ENCODE measurements at places on chromosomes 2 and 18.

DNA sequence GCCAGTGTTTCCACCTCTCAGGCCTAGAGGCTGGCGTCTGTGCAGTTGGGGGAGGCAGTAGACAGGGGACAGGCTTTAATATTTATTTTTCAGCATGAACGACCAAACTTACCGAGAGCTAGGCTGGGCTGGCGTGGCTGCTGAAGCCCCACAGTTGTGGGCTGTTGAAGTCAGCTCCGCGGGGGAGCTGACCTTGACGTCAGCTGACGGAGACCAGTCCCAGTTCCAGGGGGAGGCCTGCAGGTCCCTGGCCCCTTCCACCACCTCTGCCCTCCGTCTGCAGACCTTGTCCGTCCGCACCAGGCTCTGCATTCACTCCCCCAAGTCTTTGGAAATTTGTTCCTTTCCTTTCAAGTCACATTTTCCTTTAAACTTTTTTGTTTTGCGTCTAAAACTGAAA lies 33.4 kb upstream of the TUBA3E start:
- no peak for DNase-seq

DNA sequence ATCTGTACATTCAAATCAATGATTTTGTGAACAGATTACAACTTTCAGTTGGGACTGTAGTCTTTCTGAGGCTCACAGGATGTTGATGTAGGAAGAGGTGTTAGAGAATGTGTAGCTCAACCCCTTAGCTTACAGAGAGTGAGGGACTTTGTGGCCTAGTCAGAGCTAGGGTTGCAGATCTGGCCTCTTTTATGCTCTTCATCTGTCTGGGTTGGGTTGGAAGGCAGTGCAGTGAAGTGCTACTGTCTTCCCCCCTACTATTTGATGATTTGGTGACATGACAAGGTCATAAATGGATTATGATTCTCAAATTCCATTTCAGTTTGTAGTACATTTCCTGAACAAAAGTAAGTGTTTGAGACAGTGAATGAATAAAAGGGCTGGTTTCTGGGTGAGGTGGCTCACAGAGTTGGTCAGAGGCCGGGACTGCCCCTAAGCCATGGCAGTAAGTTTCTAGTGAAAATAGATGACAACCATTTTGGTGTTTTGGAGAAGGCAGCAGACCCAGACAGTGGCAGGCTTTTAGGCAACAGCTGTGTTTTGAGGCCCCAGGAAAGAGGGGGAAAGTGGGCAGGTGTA lies 21.6 kb downstream of the MAP4K4 start:
- no peak for DNase-seq

- no peak for DNase-seq
Measured at GRCh38 chr2:190216829-190217228, 102.8 kb downstream of the HIBCH start.

- DNase-seq: no peak
Measured at GRCh38 chr2:188456114-188456909, 164.6 kb downstream of the GULP1 start.

Measured in SIG-M5 (cell line).